Right cardiac atrium (tissue), 5 donors: ENCODE measurements at places on chromosomes 6 and 20. TPM values are rescaled to one million over a fixed set of nuclear protein-coding genes. Genes with fewer than 3 reads are reported as not detected.

Gene ZCCHC3
- total RNA-seq: 13.6 TPM

GRCh38 chr6:72418495-72418894 lies 203.4 kb upstream of the KCNQ5 start:
- DNase-seq: no peak

Gene F13A1
- total RNA-seq: 80.1 TPM

GRCh38 chr20:1397710-1398109 lies 4.9 kb upstream of the FKBP1A start:
- no peak for DNase-seq

- no peak for DNase-seq
Observed at GRCh38 chr6:128078276-128078675, 177.4 kb upstream of the THEMIS start.

Gene PLCB4
- total RNA-seq: 22.8 TPM

- DNase-seq: no peak
Observed at GRCh38 chr6:8079126-8079525, 14.9 kb upstream of the BLOC1S5 start.

Gene DEFB124
- not detected for total RNA-seq

DNA sequence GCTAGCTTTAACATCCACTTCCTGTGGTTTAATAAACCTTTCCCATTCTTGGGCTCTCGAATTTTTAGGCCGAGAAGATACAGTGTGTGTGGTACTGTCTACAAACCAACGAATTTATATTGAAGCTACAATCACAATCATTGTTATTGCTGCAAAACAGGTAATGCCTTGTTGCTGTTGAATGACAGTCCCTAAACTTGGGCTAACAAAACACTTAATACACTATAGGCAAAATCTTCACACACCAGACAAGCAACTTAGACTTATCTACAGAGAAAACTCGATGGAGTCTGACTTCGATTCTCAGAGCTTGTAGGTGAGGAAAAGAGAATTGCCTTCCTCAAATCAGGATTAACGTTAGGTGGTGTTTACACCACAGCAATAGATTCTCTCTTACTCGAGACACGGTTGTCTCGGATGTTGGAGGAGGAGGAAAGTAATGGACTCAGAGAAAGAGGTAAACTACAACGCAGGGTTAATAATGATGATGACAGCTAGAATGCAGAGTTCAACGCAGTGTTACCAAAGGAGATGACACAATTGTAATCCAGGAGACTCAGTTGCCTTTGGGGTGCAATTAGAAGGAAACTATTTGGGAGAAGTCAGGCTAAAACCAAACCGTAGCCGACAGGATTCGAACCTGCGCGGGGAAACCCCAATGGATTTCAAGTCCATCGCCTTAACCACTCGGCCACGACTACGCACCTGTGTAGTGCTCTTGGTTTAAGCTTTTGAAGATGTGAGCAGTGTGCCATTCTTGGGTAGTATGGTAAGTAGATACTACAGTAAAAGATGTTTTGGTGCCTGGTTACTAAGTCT lies 32.5 kb upstream of the ZNF184 start:
- no peak for DNase-seq

DNA sequence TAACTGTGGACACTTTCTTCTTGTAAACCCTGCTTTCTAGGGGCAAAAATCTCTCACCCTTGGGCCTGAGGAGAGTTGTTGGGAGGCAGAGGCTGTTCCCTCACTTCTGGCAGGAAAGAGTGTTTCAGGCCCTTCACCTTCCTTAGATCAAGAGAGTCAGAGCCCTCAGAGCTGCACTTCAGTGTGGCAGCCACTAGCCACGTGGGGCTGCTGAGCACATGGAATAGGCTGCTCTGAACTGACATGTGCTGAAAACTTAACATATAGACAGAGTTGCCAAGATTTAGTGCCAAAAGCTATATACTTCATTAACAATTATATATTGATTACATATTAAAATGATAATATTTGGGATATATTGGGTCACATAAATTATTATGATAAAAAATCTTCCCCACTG lies 4.4 kb upstream of the LMBRD1 start:
- no peak for DNase-seq

Gene SLC22A23
- 6.4 TPM for total RNA-seq

Gene TNFRSF6B
- 1.4 TPM for total RNA-seq

Gene RIMS4
- total RNA-seq: 2.4 TPM

- peak; percentile 71 for DNase-seq
Observed at GRCh38 chr6:93416571-93417420, 2.6 kb downstream of the EPHA7 start.

DNA sequence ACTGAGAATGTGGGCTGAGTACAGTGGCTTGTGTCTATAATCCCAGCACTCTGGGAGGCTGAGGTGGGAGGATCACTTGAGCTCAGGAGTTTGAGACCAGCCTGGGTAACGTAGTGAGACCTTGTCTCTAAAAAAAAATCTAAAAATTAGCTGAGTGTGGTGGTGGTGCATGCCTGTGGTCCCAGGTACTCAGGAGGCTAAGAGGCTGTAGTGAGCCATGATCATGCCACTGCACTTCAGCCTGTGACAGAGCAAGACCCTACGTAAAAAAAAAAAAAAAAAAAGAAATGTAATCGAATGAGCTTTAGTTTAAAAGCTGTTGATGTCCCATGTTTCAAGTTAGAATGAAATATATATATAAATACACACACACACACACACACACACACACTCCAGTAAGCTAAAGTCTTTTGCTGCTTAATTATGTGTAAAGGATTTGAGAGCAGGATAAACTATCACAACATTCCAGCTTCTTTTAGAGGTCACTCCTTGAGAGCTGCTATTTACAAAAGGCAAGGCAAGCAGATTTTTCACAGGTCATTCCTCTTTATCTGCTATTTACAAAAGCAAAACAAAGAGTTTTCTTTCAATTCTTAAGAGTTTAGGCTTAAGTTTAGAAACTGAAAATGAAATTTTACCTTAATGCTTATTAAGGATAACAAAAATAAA lies 4.7 kb upstream of the MICAL1 start:
- no peak for DNase-seq

DNA sequence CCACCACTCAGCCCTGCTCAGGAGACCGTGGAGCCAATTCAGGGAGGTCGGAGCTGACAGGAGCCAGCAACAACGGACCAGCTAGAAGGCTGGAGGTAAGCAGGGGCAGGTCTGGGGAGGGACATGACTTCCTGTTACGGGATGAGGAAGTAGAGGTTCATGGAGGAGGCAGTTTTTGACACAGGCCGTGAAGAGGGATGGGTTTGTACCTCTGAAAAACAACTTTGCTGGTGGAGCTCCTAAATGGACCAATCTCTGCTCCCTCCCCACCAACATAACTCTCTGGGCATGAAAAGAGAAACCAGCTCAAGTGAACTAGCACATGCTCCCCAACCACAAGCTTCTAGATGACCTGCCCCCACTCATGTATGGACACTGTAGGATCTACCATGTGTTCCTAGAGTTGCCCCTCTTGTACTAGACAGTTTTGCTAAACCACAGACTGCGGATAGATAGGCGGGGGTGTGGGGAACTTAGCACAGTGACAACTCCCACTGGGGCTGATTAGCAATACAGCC lies 31.4 kb downstream of the RALGAPA2 start:
- no peak for DNase-seq

Gene CPNE5
- 31.7 TPM for total RNA-seq
